Activated T-cell treated with anti-CD3 and anti-CD28 coated beads for 1 hour (primary cell): ENCODE measurements at places on chromosomes 11 and 22.

- DNase-seq, result peak; percentile 49
These were observed 743.6 kb downstream of the ETS1 start for GRCh38 chr11:127843483-127844396.

- no peak for DNase-seq
These were observed 757 bp downstream of the RNASEH2C start for GRCh38 chr11:65719871-65720210.

DNA sequence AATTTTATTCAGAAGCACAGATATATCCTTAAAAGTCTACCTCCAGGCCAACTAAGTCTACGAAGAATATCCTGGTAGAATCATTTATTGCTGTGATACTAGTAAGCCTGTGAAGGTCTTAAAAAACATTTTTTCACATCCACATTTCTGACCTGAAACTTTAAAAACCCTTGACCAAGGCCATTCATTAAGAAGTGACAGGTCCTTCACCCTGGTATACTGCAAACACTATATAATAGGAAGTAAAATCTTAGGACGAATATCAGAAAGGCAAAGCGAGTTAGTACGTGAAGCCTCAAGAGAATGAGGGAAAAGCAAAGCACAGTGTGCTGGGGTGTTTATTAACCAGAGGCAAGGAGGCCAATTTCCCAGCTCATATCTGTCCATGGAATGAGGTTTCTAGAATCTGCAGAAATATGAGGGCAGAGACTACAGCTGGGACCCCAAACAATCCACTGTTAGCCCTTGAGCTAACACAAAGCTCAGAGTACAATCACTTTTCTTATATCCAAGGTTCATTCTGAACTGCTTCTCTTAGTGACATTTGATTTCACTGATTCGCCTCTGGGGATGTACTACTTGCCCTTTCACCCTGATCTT, 71.0 kb downstream of the AMBRA1 start:
- no peak for DNase-seq

DNA sequence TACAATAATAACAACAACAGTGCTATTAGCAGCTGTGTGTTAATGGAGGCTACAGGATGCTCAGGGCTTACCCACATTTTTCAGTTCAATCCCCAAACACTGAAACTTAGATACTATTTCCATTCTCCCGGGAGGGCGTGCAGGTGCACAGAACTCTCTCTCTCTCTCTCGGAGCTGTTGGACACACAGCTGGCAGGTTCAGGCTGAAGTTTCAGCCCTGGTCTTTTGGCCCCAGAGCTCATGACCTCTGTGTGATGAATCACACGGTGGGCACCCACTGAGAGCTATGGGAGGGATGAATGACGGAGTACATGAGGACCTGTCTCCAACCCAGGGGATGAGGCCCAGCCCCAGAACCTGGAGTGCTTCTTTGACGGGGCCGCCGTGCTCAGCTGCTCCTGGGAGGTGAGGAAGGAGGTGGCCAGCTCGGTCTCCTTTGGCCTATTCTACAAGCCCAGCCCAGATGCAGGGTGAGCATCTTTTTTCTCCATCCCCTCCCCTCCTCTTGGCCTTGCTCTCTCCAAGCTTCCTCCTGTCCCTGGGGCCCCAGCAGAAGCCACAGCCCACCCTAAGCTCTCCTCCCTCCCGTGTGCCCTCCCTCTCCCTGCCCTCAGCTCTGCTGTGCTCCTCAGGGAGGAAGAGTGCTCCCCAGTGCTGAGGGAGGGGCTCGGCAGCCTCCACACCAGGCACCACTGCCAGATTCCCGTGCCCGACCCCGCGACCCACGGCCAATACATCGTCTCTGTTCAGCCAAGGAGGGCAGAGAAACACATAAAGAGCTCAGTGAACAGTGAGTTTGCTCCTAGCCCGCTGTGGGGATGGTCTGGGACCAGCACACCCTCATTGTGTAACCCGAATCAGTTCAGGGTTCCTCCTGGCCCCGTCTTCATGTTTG, 16.9 kb downstream of the CSF2RB start:
- no peak for DNase-seq

DNA sequence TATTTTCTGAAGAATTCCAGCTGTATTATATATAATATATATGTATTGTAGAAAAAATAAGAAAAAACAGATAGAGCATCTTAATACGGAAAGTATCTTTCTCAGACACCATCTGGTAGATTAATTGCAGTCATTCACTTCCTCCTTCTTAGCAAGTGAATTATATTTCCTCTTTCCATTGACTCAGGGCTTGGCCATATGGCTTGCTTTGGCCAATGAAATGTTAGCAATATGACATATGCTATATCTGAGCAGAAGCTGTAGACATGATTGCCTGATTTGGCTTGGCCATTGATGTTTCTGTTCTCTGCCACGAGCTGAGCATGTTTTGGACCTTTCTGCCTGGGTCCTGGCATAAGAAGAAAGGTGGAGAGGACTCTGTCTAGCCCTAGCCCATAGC, 34.4 kb upstream of the ZBED5 start:
- no peak for DNase-seq

GRCh38 chr11:68424981-68425865, 35.3 kb upstream of the PPP6R3 start:
- no peak for DNase-seq

DNA sequence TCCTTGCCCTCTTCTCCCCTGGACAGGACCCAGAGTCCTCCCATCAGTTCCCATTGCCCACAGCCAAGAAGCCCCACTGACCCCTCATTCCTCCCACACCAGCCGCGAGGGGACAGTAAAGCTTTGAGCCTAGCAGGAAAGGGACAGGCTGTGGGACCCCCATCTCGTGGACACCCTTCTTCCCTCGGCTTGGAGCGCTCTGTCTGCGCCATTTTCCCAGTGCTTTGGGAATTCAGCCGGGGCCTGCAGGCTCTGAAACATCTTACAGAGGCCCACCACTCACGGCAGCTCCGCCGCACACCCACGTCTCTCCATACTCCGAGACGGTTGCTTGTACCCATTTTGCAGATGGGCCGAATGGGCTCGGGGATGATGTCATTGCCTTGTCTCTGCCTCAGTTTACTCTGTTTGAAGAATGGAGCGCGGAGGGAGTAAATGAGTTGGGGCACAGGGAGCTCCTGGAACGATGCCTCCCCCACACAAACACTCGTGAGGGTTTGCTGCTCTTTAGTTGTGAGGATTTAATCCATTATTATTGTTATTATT, 447.7 kb downstream of the TBC1D22A start:
- no peak for DNase-seq

- DNase-seq, result no peak
These were observed 87.8 kb downstream of the MIAT start for GRCh38 chr22:26744892-26745808.

DNA sequence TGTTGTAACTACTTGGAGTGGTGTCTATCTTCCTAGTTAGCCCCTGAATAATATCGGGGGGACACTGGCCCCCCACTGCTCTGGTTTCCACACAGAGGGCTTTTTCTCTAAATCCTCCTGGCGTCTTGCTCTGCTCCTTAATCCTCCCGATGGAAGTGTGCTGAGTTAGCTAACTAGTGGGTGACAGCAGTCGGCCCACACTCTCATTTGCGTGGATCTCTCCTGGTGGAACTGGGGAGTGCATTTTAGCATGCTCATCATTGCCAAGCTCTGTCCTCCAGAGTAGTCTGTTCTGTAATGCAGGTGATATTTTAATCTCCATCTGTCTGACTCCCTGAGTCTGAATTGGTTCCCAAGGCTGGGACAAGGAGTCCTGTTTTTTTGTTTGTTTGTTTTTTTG, 46.1 kb upstream of the RASSF10 start:
- DNase-seq, result no peak

DNA sequence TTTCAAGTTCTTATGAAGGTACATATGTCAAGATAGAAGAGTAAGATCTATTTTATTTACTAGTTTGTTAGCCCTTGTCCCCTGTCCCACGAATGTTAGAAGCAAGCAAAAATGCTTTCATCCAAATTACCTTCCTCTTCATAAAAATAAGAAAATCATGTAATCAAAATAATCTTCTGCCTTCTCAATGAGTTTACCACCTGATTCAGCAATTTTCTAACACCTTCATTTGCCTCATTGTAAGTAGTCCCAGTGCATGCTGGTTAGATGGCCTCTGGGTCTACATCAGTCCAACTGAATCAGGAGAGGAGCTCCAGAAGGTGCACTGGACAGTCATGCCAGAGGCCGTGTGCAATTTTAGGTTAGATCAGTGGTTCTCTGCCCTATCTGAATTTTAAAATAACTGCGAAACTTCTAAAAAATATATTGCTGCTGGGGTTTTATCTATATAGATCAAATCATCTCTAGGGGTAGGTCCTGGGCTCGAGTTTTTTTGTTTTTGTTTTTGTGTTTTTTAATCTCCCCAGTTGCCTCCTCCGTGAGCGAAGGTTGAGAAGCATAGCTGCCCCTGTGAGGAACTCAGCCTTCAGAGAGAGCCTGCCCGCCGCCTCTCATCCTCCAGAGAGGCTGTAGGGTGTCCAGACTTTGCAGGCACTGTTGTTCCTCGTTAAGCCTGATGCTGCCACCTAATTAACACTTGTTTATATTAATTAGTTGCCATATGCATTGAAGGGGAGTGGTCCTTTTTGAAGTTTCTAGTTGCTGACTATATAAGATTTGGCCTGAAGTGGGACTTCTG, 32.2 kb downstream of the C22orf31 start:
- DNase-seq, result no peak

- no peak for DNase-seq
These were observed 9.4 kb downstream of the SOX6 start for GRCh38 chr11:16346975-16347374.

DNA sequence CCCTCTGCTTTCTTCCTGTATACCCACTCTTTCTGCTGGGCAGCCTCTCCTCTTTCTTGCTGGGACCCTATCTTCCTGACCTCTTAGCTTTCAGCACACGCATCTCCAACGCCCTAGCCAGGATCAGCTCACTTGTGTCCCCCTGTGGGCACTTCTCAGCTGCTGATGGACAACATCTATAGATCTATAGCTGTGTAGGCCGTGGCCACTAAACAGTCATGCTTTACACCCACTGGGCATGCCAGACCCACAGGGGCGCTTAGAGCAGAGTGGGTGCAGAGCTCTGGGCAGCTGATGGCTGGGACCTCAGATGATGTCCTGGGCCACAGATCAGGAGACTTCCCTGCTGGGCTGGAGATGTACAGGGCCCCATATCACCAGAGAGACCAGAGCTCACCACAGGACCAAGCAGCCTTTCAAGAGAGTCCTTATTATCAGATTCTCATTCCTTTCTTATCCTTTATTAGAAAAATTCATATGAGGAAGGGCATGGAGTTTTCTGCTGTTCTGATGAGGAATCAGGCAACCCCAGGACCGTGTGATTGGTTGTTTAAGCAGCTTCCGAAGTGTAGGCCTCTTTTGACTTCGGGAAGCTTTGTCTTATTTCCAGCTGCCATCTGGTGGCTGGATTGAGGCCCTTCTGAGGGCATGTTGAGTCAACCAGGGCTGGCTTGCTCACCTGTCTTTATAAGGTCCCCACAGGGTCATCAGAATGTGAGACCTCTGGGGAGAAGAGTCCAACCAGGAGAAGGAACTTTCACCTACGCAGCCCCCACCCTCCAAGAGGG, 60.5 kb downstream of the OSBP2 start:
- DNase-seq, result peak; percentile 17

GRCh38 chr11:69161117-69161407, 5.3 kb downstream of the SMIM38 start:
- DNase-seq, result no peak

- no peak for DNase-seq
These were observed 71.1 kb upstream of the SLC5A12 start for GRCh38 chr11:26792941-26793340.

GRCh38 chr11:2609345-2609744, 90.4 kb downstream of the KCNQ1OT1 start:
- DNase-seq, result no peak

DNA sequence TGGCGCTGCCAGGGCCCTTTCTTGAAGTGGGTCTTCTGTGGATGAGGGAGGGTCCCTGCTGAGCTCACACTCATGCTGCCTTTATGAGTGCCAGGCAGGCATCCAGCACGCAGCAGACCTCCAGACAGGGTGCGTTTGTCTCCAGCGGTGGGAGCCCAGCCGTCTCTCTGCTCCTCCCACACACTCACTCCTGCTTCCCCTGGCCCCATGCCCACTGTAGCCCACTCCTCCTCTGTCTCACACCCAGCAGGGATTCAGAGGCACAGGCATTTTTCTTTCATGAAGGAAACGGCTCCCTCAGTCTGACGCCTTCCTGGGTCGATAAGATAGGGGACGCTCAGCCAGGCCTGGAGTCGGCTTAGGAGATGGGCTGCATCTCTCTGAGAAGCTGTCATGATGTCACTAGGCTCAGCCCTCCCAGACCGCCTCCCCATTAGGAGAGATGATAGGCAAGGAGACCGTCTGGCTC, 183.9 kb upstream of the NCAM1 start:
- no peak for DNase-seq

GRCh38 chr11:13333456-13333957, 55.9 kb downstream of the BMAL1 start:
- no peak for DNase-seq

- DNase-seq, result no peak
These were observed 233.8 kb upstream of the UBASH3B start for GRCh38 chr11:122421702-122422101.

DNA sequence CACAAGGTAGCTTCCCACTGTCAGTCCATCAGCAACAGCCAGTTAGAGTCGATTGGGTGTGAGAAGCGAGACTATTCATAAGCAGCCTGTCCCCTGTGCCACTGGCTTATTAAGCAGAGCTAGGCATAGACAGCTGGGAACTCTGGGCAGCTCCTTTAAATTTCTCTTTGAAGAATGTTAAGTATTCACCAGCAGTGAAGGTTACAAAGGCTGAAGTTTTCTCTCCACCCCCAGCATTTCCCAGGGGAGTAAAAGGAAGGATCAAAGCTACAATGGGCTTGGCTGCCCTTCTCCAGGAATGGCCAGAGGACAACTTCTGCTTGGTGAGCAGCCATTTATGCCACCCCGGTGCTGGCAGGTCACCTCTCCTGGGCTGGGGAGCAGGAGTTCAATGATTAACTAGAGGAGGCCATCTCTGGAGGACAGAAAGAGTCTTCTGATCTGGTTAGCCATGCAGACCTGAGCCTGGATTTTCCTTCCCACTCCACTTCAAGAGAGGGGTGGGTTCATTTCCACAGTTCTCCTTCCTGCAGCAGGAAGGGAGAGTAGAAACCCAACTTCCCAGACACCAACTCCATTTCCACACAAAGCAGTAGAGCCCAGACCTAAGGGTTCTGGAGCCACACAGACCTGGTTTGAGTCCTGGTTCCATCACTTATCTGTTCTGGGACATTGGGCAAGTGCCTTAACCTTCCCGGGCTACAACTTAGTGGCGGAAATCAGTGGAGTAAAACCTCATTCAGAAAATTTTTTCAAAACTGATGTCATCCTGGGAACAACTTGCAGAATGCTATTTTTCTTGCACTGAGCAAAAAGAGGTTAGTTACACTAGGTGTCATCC, 22.6 kb downstream of the POU2AF3 start:
- no peak for DNase-seq

GRCh38 chr11:5204787-5205186, 4.3 kb upstream of the OR51V1 start:
- no peak for DNase-seq

DNA sequence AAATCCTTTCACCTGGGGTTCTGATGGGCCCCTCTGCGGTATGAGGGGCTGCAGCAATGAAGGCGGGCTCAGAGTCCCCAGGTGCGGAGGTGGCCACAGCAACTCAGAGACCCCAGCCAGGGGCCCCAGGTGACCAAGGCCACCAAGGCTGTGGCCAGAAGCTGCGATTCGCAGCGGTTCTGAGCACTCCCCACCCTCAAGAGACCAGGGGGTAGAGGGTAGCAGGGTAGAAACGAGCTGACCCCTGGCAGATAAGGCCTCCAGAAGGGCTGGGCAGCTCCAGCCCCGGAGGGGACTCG, 948 bp downstream of the TNKS1BP1 start:
- DNase-seq, result no peak

- DNase-seq, result no peak
These were observed 4.9 kb upstream of the CNTN5 start for GRCh38 chr11:99015634-99016454.

GRCh38 chr11:127632976-127633680, 632.6 kb upstream of the KIRREL3 start:
- no peak for DNase-seq
